Uterus (tissue), 4 donors: ENCODE measurements at places on chromosomes 5 and 9.

GRCh38 chr9:16331031-16331430 lies 539.4 kb downstream of the BNC2 start:
- H3K27ac ChIP-seq, result no peak overlapping the region
- H3K4me3 ChIP-seq, result no peak overlapping the region
- no peak for DNase-seq

GRCh38 chr5:28903643-28904042 lies 1865.3 kb upstream of the CDH9 start:
- no peaks in the 10 kb centered on the region for H3K4me1 ChIP-seq
- no peaks in the 10 kb centered on the region for H3K27me3 ChIP-seq
- H3K27ac ChIP-seq, result no peak overlapping the region
- DNase-seq, result no peak
- no peak overlapping the region for H3K4me3 ChIP-seq

- H3K27ac ChIP-seq, result no peak overlapping the region
- H3K27me3 ChIP-seq, result no peaks in the 10 kb centered on the region
- no peak for DNase-seq
Observed at GRCh38 chr9:80177949-80178480, 606.2 kb downstream of the TLE4 start.

- H3K27me3 ChIP-seq, result no peaks in the 10 kb centered on the region
- no peaks in the 10 kb centered on the region for H3K36me3 ChIP-seq
- no peak overlapping the region for H3K4me3 ChIP-seq
- DNase-seq, result no peak
- no peak overlapping the region for H3K27ac ChIP-seq
Observed at GRCh38 chr5:114838937-114839336, 330.8 kb downstream of the TRIM36 start.

DNA sequence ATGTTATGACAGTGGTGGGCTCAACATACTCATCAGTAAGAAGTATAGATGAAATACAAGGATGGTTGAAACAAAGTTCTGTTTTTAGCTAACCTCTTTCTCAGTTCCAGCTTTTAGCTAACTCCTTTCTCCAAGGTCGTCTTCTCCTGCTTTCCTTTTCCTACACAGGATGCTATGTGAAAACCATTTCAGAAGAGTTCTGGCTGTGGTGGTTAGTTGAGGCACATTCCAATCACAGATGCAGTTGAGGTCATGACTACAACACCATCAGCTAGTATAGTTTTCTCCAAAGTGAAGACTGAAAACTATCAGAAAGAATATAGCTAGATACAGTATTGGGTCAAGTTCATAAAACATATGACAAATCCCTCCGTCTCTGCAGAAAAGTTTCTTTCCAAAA lies 477.7 kb upstream of the C9orf72 start:
- no peak for DNase-seq
- no peaks in the 10 kb centered on the region for H3K27me3 ChIP-seq

DNA sequence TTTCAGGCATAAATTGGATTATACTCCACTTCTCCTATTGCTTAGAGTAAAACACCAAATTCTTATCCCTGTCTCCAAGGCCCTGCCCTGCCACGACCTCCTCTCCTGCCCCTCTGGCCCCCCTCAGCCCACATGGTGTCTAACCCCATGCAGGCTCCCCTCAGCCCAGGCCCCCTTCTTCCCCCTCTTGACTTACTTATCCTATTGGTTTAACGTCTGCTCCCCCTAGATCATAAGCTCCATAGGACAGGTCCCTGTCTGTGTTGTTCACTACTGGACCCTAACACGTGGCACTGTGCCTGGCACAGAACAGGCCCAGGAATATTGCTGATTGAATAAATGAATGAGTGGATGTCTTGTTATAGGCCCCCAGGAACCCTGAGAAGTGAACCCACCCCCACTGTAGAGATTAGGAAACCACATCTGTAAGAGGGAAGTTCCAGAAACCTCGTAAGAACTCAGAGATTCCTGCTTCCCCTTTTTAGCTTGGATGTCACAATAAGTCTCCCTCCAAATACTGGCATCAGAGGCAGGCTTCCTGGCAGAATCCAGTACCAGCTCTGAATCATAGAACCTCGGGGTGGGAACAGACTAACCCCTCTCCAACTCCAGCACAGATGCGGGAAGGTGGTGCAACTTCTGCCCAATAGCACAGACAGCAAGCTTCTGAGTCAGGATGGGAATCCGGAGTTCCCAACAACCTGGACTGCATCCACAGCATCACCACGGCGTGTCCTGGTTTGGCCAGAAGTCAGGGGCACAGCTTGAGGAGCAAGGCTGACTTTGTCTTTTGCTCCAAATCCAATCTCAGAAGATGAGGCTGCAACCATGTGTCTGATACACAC lies 31.5 kb downstream of the HRH2 start:
- no peak overlapping the region for H3K27ac ChIP-seq
- H3K36me3 ChIP-seq, result no peaks in the 10 kb centered on the region
- no peak overlapping the region for H3K4me3 ChIP-seq

DNA sequence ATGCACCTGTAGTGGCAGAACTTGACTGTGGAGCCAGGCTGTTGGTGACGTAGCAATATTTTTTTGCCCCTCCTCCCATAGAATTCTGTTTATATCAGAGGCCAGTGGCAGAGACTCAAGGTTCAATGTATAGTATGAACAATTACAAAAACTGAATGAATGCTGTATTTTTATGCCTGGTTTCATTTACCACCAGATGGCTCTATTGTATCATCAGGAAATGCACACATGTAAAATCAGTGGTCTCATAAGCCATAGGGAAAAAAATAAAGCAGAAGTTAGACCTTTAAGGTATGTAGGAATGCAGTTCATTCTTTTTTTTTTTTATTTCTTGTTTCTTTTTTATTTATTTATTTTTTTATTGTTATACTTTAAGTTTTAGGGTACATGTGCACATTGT lies 43.6 kb downstream of the CCDC192 start:
- no peaks in the 10 kb centered on the region for H3K27me3 ChIP-seq
- H3K27ac ChIP-seq, result no peak overlapping the region
- no peaks in the 10 kb centered on the region for H3K4me1 ChIP-seq
- no peak overlapping the region for H3K4me3 ChIP-seq
- DNase-seq, result no peak

DNA sequence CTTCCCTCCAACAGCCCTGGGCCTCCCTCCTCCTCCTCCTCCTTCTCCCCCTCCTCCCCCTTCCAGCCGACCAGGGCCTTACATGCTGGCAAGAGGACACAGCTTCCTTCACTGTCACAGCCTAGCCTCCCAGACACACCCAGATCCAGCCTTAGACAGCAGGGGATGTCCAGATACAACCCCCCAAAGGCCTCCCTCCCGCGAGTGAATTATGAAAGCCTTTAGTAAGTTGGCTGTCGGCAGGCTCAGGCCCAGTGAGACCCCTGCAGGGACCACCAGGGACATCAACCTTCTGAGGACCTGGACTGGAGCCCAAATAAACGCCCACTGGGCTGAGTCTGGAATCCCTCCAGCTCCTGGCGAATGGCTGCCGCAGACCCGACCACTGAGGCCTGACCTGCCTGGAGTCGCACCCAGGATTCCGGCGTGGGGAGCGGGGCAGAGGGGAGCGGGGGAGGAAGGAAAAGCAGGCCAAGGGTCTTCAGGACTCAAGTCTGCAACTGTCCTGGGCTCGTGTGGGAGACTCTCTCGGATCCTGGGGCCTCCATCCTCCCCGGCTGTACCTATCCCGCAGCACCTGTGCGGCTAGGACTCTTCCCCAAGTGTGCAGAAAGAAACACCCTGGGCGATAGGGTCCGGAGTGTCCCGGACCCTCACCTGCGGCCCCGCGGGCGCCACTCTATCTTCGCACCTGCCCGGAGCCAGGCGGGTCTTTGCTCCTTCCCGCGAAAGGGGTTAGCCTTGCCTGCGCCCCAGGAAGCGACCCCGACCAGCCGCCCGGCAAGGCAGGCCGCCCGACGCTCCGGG lies 705 bp downstream of the SEPTIN8 start:
- peaks cover 11% of the 10 kb centered on the region for H3K4me1 ChIP-seq
- H3K27me3 ChIP-seq, result no peaks in the 10 kb centered on the region
- H3K4me3 ChIP-seq, result peak overlapping the region; percentile 72
- H3K36me3 ChIP-seq, result no peaks in the 10 kb centered on the region
- peak overlapping the region; percentile 84 for H3K27ac ChIP-seq
- DNase-seq, result no peak

- H3K27ac ChIP-seq, result no peak overlapping the region
- H3K27me3 ChIP-seq, result no peaks in the 10 kb centered on the region
- no peaks in the 10 kb centered on the region for H3K36me3 ChIP-seq
- DNase-seq, result no peak
- no peak overlapping the region for H3K4me3 ChIP-seq
- no peaks in the 10 kb centered on the region for H3K4me1 ChIP-seq
Observed at GRCh38 chr9:80883426-80883825, 805.9 kb downstream of the TLE1 start.

DNA sequence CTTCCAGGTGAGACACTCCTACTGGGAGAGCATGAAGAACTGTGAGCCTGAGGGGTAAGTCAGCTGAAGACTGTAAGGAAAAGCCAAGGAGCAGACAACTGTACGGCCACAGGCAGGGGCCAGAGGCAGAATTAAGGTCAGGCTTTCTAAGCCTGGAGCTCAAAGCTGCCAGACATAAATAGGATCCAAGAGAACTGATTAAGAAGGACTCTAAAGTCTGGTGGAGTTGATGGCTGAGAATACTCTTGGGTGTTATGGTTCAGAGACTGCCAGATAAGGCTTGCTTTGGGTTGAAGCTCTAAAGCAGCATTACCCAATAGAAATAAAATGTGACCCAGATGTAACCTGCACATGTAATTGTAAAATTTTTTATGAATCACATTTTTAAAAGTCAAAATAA lies 12.2 kb downstream of the PDE8B start:
- H3K27ac ChIP-seq, result no peak overlapping the region
- no peaks in the 10 kb centered on the region for H3K4me1 ChIP-seq

DNA sequence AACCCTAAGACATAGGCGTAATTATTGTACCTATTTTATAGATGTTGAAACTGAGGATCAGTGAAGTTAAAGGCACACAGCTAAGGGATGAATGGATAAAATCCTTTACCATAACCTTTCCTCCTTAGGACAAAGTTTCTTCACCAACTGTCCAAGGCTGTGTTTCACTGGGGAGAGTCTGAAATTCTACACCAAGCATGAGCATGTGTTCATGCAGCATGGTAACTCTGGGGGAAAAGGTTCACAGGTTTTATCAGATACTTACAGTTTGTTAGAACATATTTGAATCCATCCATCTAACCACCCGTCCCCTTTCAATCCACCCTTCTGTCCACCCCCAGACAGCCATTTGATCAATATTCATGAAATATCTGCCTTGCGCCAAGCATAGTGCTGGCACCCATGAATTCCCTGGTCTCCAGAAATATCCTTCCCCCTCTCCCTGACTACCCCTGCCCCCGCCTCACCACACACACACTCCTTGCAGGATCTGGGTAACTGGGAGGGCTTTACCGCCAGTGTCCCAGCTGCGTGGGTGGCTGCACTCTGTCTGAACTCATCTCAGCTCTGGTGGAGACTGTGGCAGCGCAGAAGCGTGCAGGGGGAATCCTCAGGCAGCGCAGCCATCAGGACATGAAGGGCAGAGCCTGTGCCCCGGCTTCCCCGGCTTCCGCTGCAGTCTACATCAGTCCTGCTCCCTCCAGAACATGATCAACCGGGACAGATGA lies 6.3 kb upstream of the KCNIP1 start:
- no peaks in the 10 kb centered on the region for H3K36me3 ChIP-seq
- no peak overlapping the region for H3K4me3 ChIP-seq
- no peaks in the 10 kb centered on the region for H3K27me3 ChIP-seq
- no peak for DNase-seq
- no peak overlapping the region for H3K27ac ChIP-seq

GRCh38 chr9:90916147-90916734 lies 114.6 kb downstream of the SYK start:
- DNase-seq, result no peak
- no peaks in the 10 kb centered on the region for H3K4me1 ChIP-seq
- H3K4me3 ChIP-seq, result no peak overlapping the region

- H3K27me3 ChIP-seq, result no peaks in the 10 kb centered on the region
- no peaks in the 10 kb centered on the region for H3K36me3 ChIP-seq
- H3K27ac ChIP-seq, result no peak overlapping the region
- no peak overlapping the region for H3K4me3 ChIP-seq
- DNase-seq, result no peak
- H3K4me1 ChIP-seq, result no peaks in the 10 kb centered on the region
Observed at GRCh38 chr5:84478603-84479002, 93.9 kb upstream of the EDIL3 start.

DNA sequence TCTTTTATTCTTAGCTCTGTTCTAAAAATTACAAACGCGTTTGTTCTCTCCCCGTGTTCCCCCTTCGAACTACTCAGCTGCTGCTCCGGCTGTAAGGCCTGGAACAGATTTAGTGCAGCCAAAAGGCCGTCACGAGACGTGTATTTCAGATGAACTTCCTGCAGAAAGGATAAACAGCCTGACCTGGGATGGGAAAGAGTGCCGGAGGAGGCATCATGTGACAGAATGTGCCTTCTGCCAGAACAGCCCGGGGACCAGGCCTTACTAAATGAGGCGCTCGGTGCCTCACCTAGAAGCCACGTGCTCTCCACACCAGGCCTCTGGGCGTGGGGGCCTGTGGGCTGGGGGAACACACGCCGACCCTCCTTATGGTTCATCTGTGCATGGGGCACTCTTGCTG lies 94.7 kb downstream of the PPARGC1B start:
- H3K36me3 ChIP-seq, result no peaks in the 10 kb centered on the region
- H3K4me3 ChIP-seq, result no peak overlapping the region
- peak; percentile 82 for DNase-seq
- peak overlapping the region; percentile 89 for H3K27ac ChIP-seq
- peaks cover 13% of the 10 kb centered on the region for H3K4me1 ChIP-seq

DNA sequence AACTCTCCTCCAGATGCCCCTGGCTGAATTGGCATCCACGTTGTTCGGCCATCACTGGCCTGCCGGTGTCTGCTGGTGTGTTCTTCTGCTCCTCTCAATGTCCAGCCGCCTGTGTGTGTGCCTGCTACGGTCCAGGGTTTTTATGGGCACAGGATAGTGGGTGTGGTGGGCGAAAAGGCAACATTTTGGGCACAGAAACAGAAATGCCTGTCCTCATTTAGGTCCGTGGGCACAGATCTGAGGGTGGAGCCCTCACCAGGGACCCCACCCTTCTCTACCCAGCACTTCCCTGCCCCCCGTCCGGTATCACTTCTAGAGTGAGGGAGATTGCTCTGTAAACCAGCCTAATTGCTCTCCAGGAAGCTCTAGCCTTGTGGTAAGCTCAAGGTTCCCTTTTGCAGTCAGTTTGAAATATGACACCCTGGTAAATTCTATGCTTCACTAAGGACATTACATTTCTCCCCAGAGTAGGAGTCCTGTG lies 410.1 kb downstream of the MAT2B start:
- no peak overlapping the region for H3K27ac ChIP-seq
- no peak overlapping the region for H3K4me3 ChIP-seq
- H3K36me3 ChIP-seq, result no peaks in the 10 kb centered on the region
- H3K27me3 ChIP-seq, result no peaks in the 10 kb centered on the region
- no peaks in the 10 kb centered on the region for H3K4me1 ChIP-seq

DNA sequence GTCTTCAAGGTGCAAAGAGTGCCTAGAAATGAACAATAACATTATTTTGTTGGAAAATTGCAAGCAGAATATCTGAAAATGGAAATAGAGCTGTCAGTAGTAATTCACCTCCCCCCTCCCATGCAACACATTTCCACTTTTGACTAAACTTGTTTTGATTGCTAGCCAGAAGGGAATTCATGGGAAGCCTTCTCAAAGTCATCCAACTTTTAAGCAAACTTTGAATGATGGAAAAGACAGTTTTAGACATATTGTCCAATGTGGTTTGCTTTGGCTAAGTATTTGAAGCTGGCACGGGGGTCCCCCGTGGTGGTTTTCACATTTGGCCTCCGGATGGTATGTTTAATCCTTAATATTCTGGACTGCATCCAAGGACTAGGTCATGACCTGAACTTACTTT lies 7.5 kb downstream of the NR2F1 start:
- no peak overlapping the region for H3K27ac ChIP-seq
- H3K4me3 ChIP-seq, result no peak overlapping the region
- DNase-seq, result no peak
- H3K36me3 ChIP-seq, result no peaks in the 10 kb centered on the region
- H3K27me3 ChIP-seq, result no peaks in the 10 kb centered on the region
